ENCODE measurements at places on chromosomes 7 and 10.

- no peak for DNase-seq
Observed at GRCh38 chr7:184294-185264, 7.8 kb upstream of the FAM20C start.

DNA sequence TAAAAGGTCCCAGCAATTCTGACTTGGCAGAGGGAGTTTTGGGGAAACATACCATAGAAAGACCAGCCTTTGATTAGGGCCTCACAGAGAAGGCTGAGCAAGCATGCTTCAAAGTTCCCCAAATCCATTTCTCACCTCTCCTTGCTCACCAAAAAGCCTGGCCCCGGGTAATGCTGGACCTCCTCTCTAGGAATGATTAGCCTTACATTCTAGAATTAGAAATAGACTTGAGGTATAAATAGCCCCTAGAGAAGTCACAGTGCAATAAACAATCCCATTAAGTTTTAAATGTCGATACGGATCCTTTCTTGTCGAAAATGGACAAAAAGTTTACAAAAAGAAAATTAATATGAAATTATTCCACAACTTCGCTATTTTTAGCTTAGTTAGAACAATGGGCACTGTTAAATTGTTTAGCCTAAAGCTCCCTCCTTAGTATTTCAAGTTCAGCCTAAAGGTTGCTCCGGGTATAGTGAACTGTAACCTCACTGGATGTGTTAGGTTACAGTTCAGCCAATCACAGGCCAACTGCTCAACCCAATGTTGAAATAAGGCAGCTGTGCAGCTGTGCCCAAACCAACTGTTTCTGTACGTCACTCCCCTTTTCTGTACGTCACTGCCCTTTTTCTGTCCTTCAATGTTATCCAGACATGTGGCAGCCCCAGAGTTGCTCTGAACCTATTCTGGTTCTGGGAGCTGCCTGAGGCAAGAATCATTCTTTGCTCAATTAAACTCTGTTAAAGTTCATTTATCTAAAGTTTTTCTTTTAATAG is 7.9 kb upstream of the GSDME start:
- no peak for DNase-seq

- DNase-seq: peak; percentile 99
Observed at GRCh38 chr7:37031571-37032257, 307.4 kb upstream of the AOAH start.

DNA sequence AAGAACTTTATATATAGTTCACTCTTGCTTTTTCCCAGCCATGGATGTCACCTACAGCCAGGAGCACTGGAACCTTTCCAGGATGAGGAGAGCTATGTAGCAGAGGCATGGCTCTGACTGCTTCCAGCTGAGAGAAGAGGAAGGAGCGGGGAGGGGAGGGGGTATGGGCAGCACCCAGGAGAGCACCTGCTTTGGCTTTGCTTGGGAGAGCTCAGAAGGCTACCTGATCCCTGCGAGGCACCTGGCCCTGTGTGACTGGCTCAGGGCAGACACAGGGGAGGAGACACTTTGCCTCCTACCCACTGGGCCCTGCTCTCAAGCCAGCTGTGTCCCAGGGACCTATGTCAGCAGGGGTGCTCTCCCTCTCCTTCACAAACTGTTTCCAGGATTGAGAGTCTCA is 67.1 kb downstream of the HK1 start:
- no peak for DNase-seq

All from dermis blood vessel endothelial cell (primary cell).